ENCODE measurements at places on chromosomes 11 and 22. TPM values are rescaled to one million over a fixed set of nuclear protein-coding genes. Genes with fewer than 3 reads are reported as not detected.

GRCh38 chr22:37362621-37363020 lies 64.7 kb downstream of the ELFN2 start:
- no peak overlapping the region for H3K4me3 ChIP-seq
- H3K27ac ChIP-seq: no peak overlapping the region
- no peak for DNase-seq

- no peak overlapping the region for H3K27ac ChIP-seq
- no peaks in the 10 kb centered on the region for H3K4me1 ChIP-seq
These were observed 149.7 kb upstream of the CADM1 start for GRCh38 chr11:115653926-115654325.

GRCh38 chr11:10394229-10395101 lies 60.6 kb upstream of the AMPD3 start:
- H3K4me3 ChIP-seq: no peak overlapping the region
- H3K27ac ChIP-seq: no peak overlapping the region
- no peaks in the 10 kb centered on the region for H3K27me3 ChIP-seq
- no peak for DNase-seq
- H3K4me1 ChIP-seq: no peaks in the 10 kb centered on the region

GRCh38 chr11:79221444-79222130 lies 219.2 kb downstream of the TENM4 start:
- no peak for DNase-seq
- H3K4me1 ChIP-seq: no peaks in the 10 kb centered on the region
- no peak overlapping the region for H3K27ac ChIP-seq

The PHOX2A gene
- polyA plus RNA-seq: 3.3 TPM

The TSPAN18 gene
- polyA plus RNA-seq: 1.1 TPM

- H3K27ac ChIP-seq: no peak overlapping the region
- H3K36me3 ChIP-seq: no peaks in the 10 kb centered on the region
- no peak overlapping the region for H3K4me3 ChIP-seq
These were observed 191.0 kb downstream of the C11orf91 start for GRCh38 chr11:33509632-33510031.

GRCh38 chr11:134685793-134686380 lies 273.8 kb upstream of the B3GAT1 start:
- no peak for DNase-seq
- H3K36me3 ChIP-seq: no peaks in the 10 kb centered on the region
- no peak overlapping the region for H3K27ac ChIP-seq
- H3K4me3 ChIP-seq: no peak overlapping the region
- H3K27me3 ChIP-seq: no peaks in the 10 kb centered on the region

The MPPED2 gene
- not detected for polyA plus RNA-seq

The APOA5 gene
- polyA plus RNA-seq: 0.22 TPM
